Calu3 (cell line): ENCODE measurements at places on chromosomes 11 and 22. TPM values are rescaled to one million over a fixed set of nuclear protein-coding genes. Genes with fewer than 3 reads are reported as not detected.

- H3K27me3 ChIP-seq, result peaks cover 97% of the 10 kb centered on the region
- H3K27ac ChIP-seq, result no peak overlapping the region
- H3K4me3 ChIP-seq, result no peak overlapping the region
- DNase-seq, result no peak
- H3K36me3 ChIP-seq, result no peaks in the 10 kb centered on the region
Observed at GRCh38 chr22:44384563-44385295, 72.0 kb upstream of the SHISAL1 start.

DNA sequence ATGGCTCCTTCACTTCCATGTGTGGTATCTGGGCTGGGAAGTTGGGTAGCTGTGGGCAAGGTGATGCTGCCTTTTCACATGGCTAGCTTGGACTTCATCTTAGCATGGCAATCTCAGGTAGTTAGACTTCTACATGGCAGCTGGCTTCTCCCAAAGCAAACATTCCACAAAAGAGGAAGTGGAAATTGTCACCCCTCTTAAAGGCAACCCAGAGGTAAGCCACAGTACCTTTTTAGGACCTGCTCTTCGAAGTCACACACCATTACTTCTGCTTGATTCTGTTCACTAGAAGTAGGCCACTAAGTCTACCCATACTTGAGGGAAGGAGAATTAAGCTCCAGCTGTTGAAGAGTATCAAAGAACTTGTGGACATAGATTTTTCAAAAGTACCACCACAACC lies 25.9 kb downstream of the TUG1 start:
- H3K4me1 ChIP-seq, result no peaks in the 10 kb centered on the region
- H3K4me3 ChIP-seq, result no peak overlapping the region
- H3K27me3 ChIP-seq, result peaks cover 13% of the 10 kb centered on the region
- H3K36me3 ChIP-seq, result no peaks in the 10 kb centered on the region

DNA sequence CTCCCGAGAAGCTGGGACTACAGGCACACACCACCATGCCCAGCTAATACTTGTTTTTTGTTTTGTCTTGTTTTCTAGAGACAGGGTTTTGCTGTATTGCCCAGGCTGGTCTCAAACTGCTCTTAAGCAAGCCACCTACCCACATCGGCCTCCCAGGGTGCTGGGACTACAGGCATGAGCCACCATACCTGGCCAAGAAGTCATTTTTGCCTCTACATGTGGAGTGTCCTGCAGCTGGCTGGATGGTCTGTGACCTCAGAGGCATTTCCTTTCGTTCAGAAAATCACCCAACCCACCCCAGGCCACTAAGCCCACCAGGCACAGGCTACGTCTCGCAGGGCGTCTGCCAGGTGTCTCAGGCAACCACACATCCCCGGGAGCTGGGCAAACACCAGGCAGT lies 12.8 kb downstream of the SHANK2 start:
- no peak overlapping the region for H3K4me3 ChIP-seq
- DNase-seq, result no peak
- H3K27me3 ChIP-seq, result no peaks in the 10 kb centered on the region
- peaks cover 30% of the 10 kb centered on the region for H3K36me3 ChIP-seq

DNA sequence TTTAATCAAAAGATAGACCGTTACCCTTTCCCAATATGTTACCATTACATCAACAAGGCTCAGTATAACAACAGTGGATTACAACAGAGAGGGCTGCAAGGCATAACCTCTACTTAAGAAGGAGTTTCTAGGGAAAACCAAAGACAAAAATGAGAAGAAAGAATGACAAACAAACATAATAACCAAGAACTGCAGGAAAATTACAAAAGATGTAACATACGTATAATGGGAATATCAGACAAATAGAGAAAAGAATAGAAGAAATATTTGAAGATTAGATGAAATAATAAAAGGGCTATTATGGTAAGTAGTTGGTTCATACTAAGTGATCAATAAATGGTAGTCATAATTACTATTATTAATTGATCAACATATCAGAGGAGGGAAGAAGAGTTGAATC lies 39.1 kb downstream of the SPON1 start:
- H3K27ac ChIP-seq, result no peak overlapping the region
- no peaks in the 10 kb centered on the region for H3K36me3 ChIP-seq
- H3K4me3 ChIP-seq, result no peak overlapping the region

KCNK7 gene
- 1.2 and 1.4 TPM in 2 replicates for total RNA-seq

- no peaks in the 10 kb centered on the region for H3K4me1 ChIP-seq
- H3K27ac ChIP-seq, result no peak overlapping the region
- no peak for DNase-seq
- H3K36me3 ChIP-seq, result no peaks in the 10 kb centered on the region
- no peak overlapping the region for H3K4me3 ChIP-seq
Observed at GRCh38 chr11:106224172-106224571, 146.7 kb downstream of the AASDHPPT start.

SHISAL1 gene
- total RNA-seq, result not detected in 2 replicates

GRCh38 chr22:36386351-36386899 lies 1.3 kb downstream of the MYH9 start:
- peaks cover 64% of the 10 kb centered on the region for H3K36me3 ChIP-seq
- H3K27ac ChIP-seq, result peak overlapping the region; percentile 79
- H3K4me1 ChIP-seq, result peaks cover 34% of the 10 kb centered on the region
- no peaks in the 10 kb centered on the region for H3K27me3 ChIP-seq
- DNase-seq, result peak; percentile 57

LRRC32 gene
- total RNA-seq, result 0.17 TPM in 1 of 2 replicates, not detected in the other

- no peak for DNase-seq
- peak overlapping the region; percentile 96 for H3K27ac ChIP-seq
- peaks cover 18% of the 10 kb centered on the region for H3K4me1 ChIP-seq
- no peaks in the 10 kb centered on the region for H3K27me3 ChIP-seq
Observed at GRCh38 chr11:58580311-58580710, 1.4 kb downstream of the ZFP91 start.

- H3K27ac ChIP-seq, result no peak overlapping the region
- H3K27me3 ChIP-seq, result peaks cover 8% of the 10 kb centered on the region
- no peak for DNase-seq
Observed at GRCh38 chr11:110972640-110973039, 260.4 kb upstream of the ARHGAP20 start.

GRCh38 chr11:11324090-11324489 lies 29.0 kb downstream of the CSNK2A3 start:
- DNase-seq, result no peak
- H3K4me3 ChIP-seq, result no peak overlapping the region
- no peak overlapping the region for H3K27ac ChIP-seq
- no peaks in the 10 kb centered on the region for H3K4me1 ChIP-seq
- no peaks in the 10 kb centered on the region for H3K27me3 ChIP-seq
- H3K36me3 ChIP-seq, result no peaks in the 10 kb centered on the region

GRCh38 chr11:66891851-66892660 lies 35.2 kb downstream of the LRFN4 start:
- H3K27ac ChIP-seq, result peak overlapping the region; percentile 83
- H3K27me3 ChIP-seq, result no peaks in the 10 kb centered on the region
- H3K4me1 ChIP-seq, result peaks cover 18% of the 10 kb centered on the region
- H3K36me3 ChIP-seq, result no peaks in the 10 kb centered on the region
- peak; percentile 80 for DNase-seq

DNA sequence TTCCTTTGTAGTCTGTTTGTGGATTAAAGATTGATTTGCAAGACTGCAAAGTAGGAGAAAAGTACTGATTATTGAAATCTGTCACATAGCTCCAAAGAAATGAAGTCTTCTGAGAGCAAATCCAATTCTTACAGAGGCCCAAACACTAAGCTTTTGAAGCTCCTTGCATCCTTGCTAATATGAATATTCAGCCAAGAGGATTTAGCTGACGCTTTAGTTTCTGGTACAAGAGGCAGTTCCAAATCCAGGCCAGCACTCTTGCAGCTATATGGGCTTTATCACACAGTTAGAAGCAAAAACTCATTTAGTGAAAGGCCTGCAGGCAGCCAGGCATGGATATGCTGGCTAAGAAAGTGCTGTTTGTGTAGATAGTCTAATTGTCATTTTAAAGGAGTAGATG lies 12.7 kb downstream of the PAAF1 start:
- no peak overlapping the region for H3K4me3 ChIP-seq
- no peak overlapping the region for H3K27ac ChIP-seq
- DNase-seq, result no peak
- H3K4me1 ChIP-seq, result peaks cover 8% of the 10 kb centered on the region
- no peaks in the 10 kb centered on the region for H3K27me3 ChIP-seq
- H3K36me3 ChIP-seq, result peaks cover 5% of the 10 kb centered on the region

ESAM gene
- 1.0 and 1.1 TPM in 2 replicates for total RNA-seq

DNA sequence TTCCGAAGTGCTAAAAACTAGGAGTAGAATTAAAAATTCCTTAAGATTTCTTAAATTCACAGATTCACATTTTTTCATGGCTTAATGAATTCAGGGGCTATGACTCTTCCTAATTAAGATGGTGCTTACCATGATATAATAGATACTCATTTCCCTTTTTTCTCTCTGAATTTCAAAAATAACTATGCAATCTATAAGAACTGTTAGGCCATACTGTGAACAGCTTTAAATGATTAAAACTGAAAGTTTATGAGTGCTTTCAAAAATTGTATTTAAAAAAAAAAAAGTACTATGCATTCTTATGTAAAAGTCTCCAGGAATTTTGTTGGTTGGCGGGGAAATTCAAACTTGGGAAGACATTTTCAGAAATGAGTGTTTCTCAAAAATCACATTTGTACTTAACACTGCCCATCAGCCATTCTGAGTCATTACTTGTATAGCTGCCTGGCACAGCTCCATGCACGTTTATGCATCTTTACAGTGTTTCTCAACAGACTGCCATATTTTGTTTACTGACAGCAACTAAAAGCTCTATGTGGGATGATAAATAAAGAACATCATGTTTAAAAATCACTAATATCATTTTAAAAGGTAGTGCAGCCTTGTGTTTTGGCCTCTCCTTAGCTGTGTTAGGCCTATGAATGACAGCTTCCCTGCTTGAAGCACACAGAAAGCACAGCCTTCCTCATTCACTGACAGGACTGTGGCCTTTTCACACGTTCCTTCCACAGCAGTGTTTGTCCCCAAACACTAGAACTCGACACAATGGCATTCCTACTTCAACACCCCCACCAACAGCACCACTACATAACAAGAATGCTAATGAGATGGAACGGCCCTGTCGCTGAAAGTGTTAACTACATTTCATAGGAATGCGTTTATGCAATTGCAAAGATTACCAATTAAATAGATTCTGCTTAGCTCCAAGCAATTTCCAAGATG lies 131.4 kb downstream of the DCDC1 start:
- H3K36me3 ChIP-seq, result no peaks in the 10 kb centered on the region
- H3K27me3 ChIP-seq, result no peaks in the 10 kb centered on the region
- no peak overlapping the region for H3K27ac ChIP-seq
- DNase-seq, result no peak
- H3K4me3 ChIP-seq, result no peak overlapping the region

OR52H1 gene
- total RNA-seq, result not detected in 2 replicates

- peak overlapping the region; percentile 45 for H3K27ac ChIP-seq
- DNase-seq, result peak; percentile 59
- H3K4me1 ChIP-seq, result peaks cover 9% of the 10 kb centered on the region
- peak overlapping the region; percentile 99 for H3K4me3 ChIP-seq
Observed at GRCh38 chr11:118998822-118999221, 884 bp downstream of the CENATAC start.

DNA sequence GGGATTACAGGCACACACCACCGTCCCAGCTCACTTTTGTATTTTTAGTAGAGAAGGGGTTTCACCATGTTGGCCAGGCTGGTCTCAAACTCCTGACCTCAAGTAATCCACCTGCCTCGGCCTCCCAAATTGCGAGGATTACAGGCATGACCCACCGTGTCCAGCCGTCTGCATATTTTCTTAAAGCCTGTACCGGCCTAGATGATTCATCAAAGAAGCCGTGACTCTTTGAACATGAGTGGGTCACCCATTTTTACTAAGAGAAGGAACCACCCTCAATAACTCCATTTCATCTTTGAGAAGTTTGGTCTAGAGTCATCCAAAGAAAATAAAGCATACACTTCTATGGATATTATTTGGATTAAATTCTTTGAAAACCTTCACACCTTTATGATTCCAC lies 388.3 kb downstream of the NTM start:
- H3K4me3 ChIP-seq, result no peak overlapping the region
- no peaks in the 10 kb centered on the region for H3K4me1 ChIP-seq
- DNase-seq, result no peak
- no peaks in the 10 kb centered on the region for H3K27me3 ChIP-seq
- H3K36me3 ChIP-seq, result no peaks in the 10 kb centered on the region
